Skin of body (tissue), 3 donors: ENCODE measurements at places on chromosomes 12 and 14.

- no peak for DNase-seq
Measured at GRCh38 chr14:94052662-94053061, 26.5 kb downstream of the OTUB2 start.

GRCh38 chr14:50399251-50400032 is 2.8 kb upstream of the CDKL1 start:
- DNase-seq: no peak

DNA sequence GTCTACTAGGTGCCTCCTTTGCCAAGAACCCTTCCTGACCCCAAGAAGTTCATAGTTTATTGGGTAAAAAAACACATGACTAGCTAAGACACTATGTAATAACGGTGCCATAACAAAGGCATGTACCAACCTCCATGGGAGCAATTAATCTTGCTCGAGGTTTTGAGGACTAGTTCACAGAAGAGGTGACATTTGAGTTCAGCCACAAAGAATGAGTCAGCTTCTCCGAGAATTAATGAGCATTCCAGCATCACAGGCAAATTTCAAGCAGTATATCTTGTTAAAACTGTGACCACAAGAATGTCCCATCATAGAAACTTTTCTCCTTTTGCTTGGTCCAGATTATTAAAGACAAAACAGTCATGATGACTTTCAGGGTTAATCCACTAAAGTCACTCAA is 113.0 kb upstream of the RAP1B start:
- no peak for DNase-seq

DNA sequence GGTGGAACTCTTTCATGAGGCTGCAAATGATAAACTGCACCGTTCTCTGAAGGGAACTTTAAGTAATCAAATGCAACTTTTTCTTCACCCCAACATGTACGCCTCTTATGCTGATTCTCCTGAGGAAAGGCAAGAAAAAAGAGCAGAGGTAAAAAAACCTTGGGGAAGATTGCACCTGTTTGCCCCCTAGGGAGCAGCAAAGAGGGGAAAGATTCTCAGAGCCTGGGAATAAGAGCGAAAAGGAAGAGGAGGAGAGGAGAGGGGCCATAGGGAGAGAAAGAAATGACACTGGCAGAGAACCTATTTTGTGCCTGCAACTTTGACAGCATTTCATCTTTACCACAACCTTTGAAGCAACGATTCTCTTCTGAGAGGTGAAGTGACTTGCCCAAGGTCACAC is 254.6 kb downstream of the KSR2 start:
- no peak for DNase-seq

- DNase-seq: peak; percentile 76
Measured at GRCh38 chr12:89179983-89180382, 172.3 kb downstream of the DUSP6 start.

GRCh38 chr12:98646294-98647090 is 1.4 kb downstream of the APAF1 start:
- DNase-seq: peak; percentile 8

DNA sequence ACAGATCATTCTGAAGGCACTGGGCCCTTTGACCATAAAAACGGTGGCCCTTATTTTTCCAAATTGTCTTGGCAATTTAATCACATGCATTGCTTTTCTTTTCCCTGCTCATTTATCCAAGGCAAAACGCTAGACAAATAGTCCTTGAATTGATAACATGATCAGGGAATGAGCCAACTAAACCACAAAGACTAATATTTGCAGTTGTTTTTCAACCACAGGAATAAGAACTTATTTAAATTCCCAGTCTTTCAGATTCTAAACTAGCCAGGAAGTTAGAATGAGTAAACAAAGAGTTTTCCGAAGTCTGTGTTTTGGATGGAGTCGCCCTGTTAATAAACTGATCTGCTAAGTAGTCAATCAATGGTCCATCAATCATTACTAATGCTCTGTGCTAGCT is 14.9 kb downstream of the TBX5 start:
- DNase-seq: no peak

GRCh38 chr14:90560991-90561390 is 164.2 kb downstream of the CALM1 start:
- no peak for DNase-seq

DNA sequence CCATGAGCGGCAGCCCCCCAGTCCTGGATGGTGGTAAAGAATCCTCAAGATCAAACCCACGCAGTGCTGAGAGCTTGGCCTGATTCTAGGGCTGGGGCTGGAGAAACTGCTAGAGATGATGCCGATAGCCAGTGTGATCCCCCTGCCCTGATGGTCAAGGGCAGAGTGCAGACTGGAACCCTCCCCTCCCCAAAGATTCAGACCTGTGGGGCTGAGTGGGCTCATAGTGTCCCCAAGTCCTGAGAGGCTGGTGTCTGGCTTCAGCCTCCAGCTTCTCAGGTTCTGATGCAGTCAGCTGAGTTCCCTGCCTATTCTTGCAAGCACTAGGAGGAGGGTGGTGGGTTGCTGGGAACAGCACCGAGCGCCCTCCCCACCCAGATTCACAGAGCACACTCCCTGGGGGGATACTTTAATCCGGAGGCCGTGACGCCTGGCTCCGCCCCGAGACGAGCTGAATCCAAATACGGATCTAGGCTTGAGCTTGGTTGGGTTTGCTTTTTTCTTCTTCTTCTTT is 11.9 kb downstream of the RHOF start:
- DNase-seq: peak; percentile 16

- no peak for DNase-seq
Measured at GRCh38 chr12:105357162-105357691, 26.7 kb downstream of the C12orf75 start.

DNA sequence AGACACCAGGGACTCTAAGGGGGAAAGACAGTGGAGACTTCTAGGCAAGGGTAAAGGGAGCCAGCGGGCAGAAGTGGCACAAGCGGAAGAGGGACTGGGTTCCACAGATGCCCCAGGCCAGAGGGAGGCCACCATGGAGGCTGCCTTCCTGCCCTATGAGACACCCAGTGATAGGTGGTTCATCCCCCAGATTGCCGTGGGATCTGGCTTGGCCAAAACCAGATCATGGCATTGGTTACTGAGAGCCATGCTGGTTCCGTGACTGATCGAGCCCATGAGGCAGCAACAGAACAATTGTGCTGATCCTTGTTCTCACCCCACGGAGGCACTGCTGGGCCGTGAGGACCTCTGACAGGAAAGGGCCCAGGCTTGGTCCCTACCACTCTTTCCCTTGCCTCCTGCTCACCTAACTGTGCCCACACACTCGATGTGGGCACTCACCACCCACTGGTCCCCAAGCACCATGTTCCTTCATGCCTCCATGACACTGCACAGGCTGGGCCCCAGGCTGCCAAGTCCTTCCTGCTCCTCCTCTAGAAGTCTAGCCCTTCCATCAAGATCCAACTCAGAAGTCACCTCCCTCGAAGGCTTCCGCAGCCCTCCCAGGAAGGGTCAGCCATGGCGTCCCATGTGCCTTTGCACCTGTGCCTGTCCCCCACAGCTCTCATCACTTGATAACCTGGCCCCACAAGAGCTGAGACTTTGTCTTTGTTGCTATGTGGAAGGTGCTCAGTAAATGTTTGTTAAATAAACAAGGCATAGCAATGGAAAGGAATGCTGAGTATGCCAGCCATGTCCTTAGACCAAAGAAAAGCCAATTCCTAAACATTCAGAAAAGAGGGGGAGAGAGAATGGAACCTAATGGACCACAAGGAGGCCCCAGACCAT is 7.3 kb downstream of the KRT79 start:
- no peak for DNase-seq

DNA sequence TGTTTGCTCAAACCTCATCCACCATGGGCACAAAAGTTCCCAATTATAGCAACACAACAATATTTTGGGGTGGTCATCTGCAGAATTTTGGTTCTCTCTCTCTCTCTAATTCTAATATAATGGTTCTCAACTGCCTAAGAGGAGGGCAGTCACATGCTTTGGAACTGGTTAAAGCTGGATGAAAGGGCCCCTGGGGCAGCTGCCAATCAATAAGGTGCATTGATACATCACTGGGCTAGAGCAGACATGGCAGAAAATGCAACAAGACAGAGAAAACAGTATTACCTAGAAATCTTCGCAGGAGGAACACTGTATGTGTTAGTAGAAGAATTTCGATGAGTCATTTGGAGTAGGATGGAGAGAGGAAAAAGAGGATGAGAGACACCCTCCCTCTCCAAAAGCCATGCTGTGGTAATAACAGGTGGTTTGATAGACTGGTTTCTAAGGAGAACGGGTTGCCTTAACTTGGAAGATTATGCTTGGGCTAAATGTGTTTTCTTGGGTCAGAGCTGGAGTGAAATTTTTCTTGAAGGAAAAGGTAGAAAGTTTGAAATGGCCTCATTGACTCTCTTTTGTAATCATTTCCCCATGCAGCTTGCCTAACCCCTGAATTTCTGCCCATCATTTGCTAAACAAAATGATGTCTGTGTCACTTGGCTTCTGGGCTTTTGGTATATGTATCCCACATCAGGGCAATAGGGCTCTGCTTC is 67.1 kb upstream of the HIF1A start:
- no peak for DNase-seq

DNA sequence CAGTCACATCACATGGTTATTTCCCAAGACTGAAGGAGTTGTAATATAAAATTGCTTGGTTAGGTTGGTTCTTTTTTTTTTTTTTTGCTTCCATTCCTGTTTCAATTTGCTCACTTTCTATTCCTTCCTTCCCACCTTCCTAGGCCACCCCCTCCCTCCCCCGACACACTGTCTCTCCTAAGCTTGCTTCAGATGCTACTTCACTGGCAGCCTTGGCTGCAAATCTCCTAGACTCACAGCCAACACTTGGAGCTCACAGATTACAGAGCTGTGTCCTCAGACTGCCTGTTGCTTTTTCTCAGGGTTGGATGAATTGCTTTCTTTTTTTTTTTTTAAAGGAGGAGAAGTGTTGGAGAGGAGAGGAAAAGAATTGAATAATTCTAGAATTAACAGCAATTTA is 77.3 kb upstream of the GRIN2B start:
- DNase-seq: no peak

GRCh38 chr12:123049398-123050240 is 69.1 kb downstream of the ARL6IP4 start:
- DNase-seq: no peak

GRCh38 chr12:26401874-26402273 is 206.5 kb downstream of the SSPN start:
- no peak for DNase-seq

GRCh38 chr14:35365130-35366055 is 39.2 kb downstream of the NFKBIA start:
- no peak for DNase-seq

GRCh38 chr14:92463141-92463540 is 50.4 kb upstream of the RIN3 start:
- no peak for DNase-seq

DNA sequence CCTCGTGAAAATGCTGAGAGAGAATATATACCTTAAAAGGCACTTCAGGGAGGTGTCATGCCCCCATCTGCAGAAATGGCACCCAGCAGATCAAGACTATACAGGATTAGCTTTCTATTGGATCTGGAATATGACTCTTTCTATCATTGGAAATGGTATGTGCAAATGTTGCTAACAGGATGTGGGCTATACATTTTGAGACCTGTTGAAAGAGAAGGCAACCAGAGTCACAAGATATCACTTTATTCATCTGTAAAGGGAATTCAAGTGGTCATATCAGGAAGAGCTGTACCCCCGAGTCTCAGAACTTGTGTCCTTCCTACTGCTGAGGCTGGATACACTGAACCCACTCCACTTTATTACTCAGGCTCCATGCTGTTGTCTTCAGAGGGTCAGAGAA is 46.1 kb upstream of the FRMD6 start:
- no peak for DNase-seq

GRCh38 chr12:15225136-15225862 is 4.1 kb upstream of the RERG start:
- no peak for DNase-seq

GRCh38 chr12:27279826-27280225 is 35.7 kb downstream of the STK38L start:
- DNase-seq: no peak

- no peak for DNase-seq
Measured at GRCh38 chr14:58772794-58773620, 135.2 kb downstream of the DACT1 start.

DNA sequence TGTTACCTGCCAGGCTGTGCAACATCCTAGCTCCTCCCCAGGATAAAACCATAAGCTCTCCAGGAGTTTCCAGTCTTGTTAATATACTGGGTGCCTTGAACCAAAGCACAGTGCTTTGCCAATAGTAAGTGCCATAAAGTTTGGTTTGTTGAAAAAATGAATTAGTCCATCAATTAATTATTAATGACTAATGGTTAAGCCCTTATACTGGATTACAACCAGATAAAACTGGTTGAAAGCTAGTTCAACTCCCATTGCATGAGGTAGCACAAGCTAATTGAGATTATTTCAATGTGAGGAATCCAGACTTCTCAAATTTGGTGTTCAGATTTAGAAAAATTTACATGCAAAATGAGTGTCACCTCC is 1.6 kb upstream of the KRT3 start:
- DNase-seq: no peak

GRCh38 chr12:23555180-23555824 is 394.2 kb downstream of the SOX5 start:
- DNase-seq: no peak

DNA sequence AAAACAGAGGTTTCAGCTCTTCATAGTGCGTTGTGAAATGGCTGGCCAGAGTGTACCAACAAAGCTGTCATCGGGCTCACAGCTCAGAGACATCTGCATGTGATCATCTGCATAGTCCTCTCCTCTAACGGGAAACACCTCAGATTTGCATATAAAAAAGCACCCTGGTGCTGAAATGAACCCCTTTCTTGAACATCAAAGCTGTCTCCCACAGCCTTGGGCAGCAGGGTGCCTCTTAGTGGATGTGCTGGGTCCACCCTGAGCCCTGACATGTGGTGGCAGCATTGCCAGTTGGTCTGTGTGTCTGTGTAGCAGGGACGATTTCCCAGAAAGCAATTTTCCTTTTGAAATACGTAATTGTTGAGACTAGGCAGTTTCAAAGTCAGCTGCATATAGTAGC is 14.3 kb upstream of the PAPLN start:
- DNase-seq: peak; percentile 25

- DNase-seq: no peak
Measured at GRCh38 chr12:51480978-51481377, 56.3 kb downstream of the SLC4A8 start.

DNA sequence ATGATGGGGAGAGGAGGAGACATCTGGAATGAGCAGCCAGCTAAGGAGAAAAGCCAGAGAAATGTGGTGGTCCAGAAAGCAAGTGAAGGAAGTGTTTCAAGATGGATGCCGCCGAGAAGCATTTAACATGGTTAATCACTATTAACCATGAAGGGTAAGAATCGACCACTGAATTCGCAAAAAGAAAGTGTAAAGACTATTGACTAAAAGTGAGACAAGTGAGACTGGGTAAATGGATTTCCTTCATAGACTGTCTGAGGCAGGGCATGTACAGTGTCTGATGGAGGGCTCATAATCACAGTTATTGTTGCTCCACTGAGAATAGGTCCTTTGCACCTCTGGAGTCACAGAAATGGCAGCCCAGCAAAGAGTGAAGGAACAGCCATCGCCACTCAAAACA is 25.3 kb upstream of the CLMN start:
- DNase-seq: no peak

- DNase-seq: no peak
Measured at GRCh38 chr12:47740606-47741339, 15.5 kb upstream of the ENDOU start.
